ENCODE measurements at places on chromosomes 5 and 9.

DNA sequence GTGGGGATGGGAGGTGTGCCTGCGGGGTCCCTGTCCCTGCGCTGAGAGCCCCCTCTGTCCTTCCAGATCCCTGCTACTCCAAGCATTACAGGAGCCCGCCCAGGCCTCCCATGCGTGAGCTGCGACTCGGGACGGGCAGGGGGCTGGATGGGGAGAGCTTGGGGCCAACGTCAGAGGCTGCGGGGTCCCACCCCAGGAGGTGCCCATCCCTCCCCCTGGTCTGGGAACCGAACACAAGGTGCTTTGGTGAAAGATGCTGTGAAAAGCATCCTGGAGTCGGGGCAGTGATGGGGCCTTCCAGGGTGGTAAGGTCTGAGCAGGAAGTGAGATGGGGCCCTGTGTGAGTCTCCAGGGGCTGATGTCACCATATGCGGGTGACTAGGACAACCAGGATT lies 2.7 kb downstream of the LCN9 start:
- DNase-seq = no peak

DNA sequence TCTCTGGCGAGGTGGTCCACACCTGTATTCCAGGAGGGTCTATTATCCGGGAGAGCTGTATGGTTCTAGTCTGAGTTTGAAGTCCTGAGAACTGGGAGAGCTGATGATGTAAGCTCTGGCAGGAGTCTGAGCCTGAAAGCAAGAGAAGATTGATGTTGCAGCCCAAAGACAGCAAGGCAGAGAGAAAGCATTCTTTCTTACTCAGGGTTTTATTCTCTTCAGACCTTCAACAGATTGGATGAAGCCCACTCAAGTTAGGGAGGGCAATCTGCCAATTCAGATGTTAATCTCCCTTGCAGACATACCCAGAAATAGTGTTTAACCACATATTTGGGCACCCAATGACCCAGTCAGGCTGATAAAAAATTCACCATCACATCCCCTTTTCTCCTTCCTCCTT lies 159.1 kb downstream of the CCDC171 start:
- DNase-seq = no peak

DNA sequence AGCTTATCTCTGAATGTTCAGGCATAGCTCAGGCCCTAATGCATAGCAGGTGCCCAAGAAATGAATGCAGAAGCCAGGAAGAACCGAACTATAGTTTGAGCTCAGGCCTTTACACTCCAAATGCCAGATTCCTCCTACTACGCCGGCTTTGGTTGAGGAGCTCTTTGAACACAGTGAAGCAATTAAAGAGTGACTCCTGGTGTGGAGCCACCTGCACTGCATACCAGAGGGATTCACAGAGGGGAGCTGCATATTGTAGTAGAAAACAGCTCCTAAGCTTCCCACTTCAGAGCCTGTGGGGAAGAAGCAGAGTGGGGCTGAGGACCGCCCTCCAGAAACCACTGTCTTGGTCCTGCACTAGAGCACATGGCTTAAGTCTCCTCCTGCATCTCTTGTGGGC lies 14.5 kb upstream of the KCNMB1 start:
- no peak for DNase-seq

DNA sequence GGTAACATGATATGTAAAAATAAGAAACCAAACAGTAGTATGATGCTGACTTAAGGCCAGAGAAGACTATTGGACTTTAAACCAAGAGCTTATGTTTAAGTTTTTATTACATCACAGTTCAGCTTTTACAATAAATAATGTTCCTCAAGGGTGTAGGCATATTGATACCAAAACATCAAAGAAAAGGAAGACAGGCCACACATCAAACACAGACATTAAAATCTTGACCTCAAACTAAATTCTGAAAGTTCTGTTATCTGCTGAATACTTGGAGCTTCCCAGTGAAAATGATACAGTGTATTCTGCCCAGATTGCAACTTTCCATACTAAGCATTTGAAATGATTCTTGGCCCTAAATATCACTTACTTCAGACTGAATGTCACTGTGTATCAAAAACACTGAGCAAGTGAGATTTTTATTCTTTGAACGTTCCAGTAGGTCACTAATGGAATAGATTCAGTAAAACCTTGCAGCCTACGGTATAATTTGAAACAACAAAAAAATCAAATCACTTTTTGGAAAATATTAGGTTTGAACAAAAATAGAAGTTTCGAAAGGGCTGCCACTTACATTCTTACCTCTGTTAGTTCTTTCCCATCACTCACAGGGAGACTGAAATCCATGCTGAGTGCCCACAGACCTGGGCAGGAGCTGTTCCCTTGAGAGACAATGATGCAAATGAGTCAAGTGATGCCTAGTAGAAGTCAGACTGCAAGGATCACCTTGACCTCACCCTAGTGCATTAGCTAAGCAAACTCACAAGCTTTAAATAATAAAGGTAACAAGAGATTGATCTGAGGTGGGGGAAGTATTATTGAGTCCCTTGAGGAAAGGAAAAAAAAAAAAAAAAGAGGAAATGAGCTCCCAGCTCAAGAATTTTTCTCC lies 2.5 kb downstream of the LPAR1 start:
- DNase-seq = no peak

GRCh38 chr5:100788417-100788816 lies 114.7 kb downstream of the ST8SIA4 start:
- no peak for DNase-seq

GRCh38 chr5:33267801-33268200 lies 173.0 kb upstream of the TARS1 start:
- no peak for DNase-seq

- DNase-seq = no peak
These were observed 553.5 kb downstream of the CSNK1G3 start for GRCh38 chr5:124065508-124065907.

GRCh38 chr5:37900692-37901091 lies 60.9 kb upstream of the GDNF start:
- no peak for DNase-seq

- DNase-seq = peak; percentile 13
These were observed 4.7 kb downstream of the SLC2A6 start for GRCh38 chr9:133474215-133474614.

GRCh38 chr5:74352256-74352655 lies 288.3 kb downstream of the ENC1 start:
- no peak for DNase-seq

DNA sequence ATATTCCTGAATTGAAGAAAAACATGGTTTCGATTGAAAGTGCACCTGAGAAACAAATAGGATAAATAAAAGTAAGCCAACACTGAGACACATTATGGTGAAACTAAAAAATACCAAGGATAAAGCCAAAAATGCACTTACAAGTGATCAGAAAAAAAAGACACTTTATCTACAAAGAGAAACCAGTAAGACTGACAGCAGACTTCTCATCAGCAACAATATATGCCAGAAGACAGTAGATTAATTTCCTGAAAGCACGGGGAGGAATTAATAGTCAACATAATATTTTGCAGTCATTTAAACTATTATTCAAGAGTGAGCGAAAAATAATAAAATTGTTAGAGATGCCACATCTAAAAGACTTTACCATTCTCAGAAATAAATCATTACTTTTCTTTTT lies 172.7 kb upstream of the MAST4 start:
- no peak for DNase-seq

- no peak for DNase-seq
These were observed 138.6 kb downstream of the ARHGEF28 start for GRCh38 chr5:73764586-73764985.

DNA sequence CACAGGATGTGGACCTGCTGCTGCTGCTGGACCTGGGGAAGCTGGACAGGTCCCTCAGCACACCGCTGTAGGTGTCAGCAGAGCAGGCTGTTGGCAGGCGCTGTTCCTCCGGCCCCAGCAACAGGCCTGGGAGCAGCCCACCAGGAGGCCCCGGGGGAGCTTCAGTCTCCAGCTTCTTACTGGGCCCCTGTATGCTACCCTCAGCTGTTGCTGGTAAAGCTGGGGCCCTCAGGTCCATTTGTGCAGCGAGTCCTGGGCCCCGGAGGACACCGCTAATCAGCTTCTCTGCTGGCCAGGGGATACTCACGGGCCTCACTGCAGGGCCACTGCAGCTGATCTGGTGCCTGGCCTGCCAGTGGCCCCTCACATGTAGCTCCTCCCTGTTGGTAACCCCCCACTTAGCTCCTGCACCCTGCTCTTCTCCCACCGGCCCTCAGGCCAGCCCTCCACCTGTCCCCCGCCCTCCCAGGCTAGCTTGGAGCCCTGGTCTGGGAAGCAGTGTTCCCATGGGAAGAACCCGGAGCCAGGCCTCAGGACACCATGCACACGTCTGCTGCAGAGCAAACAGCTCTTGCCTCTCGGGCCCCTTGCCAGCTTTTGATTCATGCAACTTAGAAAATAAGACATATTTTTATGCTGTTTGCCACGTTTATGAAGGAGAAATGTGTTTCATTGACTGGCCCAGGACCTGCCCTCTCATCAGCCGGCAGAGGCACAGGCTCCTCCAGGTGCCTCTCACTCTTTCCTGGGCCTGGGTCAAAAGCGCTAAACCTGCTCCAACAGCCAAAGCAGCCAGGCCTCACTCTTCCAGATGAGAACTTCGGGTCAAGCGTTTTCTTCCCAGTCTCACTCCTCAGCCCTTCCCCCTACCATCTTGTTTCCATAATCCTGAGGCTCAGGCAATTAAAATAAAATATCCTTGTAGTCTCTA lies 61.0 kb upstream of the ADAMTS2 start:
- no peak for DNase-seq

DNA sequence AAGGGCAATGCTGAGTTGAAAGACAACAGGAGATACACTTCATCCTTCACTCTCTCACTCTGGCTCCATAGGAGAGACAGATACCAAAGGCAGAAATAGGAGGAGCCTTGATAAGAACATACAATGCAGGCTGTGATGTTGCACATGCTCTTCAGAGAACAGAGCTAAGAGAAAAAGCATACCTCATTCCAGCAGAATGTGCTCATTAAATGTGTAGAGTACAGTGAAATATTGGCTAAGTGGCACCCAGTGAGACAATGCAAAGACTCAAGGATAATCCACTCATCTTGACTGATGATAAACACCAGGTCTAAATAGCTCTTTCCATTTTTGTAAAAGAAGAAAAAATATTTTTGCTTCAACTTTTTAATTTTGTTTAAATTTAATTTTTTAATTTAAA lies 139.7 kb downstream of the OR2K2 start:
- DNase-seq = no peak

GRCh38 chr5:169610606-169611005 lies 26.5 kb upstream of the DOCK2 start:
- no peak for DNase-seq

DNA sequence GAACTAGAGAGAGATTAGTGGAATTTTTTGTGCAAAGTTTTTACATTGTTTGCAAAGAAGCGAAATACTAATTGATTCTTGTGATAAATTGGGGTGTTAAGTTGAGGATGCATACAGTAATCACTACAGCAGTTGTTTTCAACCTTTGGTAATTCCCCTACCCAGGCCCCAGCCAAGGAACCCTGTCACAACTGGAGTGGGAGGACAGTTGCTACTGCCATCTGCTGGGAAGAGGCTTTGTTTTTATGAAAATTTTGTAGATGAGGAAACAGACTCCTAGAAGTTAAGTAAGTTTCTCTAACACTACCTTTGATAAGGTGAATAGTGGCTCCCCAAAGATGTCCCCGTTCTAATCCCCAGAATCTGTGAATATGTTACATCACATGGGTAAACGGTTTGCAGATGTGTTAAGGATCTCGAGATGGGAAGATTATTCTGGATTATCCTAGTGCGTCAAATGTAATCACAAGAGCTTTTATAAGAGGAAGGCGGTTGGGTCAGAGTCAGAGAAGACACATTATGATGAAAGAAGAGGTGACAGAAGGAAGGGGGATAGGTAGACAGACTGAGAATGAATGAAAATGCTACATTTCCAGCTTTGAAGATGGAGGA lies 34.0 kb upstream of the PPP1R2B start:
- peak; percentile 24 for DNase-seq

DNA sequence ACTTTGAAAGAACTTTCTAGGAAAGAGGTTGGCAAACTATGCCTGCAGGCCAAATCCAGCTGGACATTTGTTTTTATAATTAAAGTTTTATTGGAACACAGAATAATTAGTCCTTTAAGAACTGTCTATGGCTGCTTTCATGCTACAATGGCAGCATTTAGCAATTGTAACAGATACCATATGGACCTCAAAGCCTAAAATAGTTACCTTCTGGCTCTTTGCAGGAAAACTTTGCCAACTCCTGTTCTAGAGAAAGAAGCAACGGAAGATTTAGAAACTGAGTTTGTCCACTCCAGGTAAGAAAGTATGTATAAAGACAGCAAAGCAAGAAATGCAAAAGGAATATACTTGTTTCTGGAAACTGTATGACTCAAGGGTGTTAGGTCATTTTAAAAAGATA lies 281.7 kb upstream of the TRPM3 start:
- no peak for DNase-seq

DNA sequence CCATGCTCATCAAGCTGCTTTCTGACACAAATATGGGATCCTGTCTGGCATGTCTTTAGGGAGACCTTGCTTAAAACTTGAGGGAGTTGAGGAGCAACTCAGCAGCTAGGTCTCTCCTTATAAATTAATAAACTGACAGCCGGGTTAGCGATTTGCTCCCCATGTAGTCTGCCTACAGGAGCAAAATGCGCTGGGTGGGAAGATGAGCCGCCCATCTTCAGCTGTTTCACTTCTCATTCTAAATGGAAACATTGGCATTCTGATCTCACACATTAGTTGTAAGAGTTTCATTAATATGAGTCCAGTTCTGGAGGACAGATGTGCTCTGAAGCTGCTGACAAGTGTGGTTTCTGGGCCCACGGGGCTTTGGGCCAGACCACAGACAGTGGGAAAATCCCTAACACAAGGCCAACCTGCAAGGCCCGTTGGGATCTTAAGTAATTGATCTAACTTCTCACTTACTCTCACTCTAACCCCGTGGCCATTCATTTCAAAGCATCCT lies 197.0 kb downstream of the MCTP1 start:
- DNase-seq = no peak

GRCh38 chr9:92671323-92671722 lies 1.4 kb upstream of the IPPK start:
- DNase-seq = no peak

GRCh38 chr9:10806868-10807267 lies 194.1 kb upstream of the PTPRD start:
- DNase-seq = no peak

- DNase-seq = no peak
These were observed 3.8 kb downstream of the NDST1 start for GRCh38 chr5:150511578-150512367.

DNA sequence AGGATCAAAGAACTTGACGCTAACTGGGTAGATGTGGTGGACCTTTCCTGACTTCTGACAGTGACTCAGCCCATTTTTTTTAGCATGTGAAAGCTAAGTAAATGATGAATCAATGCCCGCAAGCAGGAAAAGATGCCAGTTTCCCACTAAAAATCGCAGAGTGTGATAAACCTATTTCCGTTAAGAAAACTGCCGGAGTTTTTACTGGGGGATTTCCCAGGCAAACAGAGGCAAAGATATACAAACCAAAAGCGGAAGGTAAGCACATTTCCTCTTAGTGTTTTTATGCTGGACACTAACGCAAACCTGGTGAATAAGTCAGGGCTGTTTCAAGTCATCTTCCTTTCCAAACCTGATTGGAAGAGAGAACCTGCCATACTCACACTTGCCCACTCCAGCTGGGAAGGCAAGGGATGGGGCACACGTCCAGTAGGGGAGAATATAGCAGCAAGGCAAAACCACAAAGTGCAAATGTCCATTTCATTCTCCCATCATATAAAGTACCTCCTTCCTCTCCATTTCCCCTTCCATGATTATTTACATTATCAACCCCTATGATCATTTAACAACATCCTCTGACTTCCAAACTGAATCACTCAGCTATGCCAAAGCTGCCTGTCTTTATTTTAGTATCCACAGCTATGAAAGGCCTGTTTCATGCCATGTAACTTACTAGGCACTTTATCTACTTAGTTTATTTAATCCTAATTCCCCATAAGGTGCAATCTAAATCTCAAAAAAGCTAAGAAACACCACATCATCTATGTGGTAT lies 349.7 kb upstream of the RFX3 start:
- DNase-seq = no peak

- no peak for DNase-seq
These were observed 88.9 kb downstream of the LIFR start for GRCh38 chr5:38467353-38468040.

Data from AML-193 (cell line).